ENCODE measurements at places on chromosomes 1 and 21.

- DNase-seq: no peak
These were observed 2.8 kb downstream of the ELAVL4 start for GRCh38 chr1:50111503-50111902.

DNA sequence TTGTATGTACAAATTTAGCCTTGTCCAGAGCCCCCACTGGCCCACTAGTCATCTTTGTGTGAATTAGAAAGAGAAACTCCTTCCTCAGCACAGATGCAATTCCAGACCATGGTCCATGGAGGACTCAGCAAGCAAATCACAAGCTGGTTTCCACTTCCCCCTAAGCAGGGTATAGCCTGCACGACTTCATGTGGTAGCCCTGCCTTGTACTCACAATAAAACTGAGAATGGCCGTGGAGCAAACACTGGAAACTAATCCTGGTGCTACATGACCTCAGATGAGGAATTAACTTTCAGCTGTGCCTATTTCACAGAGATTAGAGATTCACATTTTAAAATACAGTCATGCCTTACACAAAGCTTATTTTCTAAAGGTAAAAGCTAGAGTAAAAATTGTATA is 32.5 kb downstream of the KCNH1 start:
- no peak for DNase-seq

- DNase-seq: no peak
These were observed 213.7 kb downstream of the BRINP2 start for GRCh38 chr1:177384461-177384860.

GRCh38 chr1:162029157-162029556 is 5.5 kb upstream of the OLFML2B start:
- DNase-seq: no peak

DNA sequence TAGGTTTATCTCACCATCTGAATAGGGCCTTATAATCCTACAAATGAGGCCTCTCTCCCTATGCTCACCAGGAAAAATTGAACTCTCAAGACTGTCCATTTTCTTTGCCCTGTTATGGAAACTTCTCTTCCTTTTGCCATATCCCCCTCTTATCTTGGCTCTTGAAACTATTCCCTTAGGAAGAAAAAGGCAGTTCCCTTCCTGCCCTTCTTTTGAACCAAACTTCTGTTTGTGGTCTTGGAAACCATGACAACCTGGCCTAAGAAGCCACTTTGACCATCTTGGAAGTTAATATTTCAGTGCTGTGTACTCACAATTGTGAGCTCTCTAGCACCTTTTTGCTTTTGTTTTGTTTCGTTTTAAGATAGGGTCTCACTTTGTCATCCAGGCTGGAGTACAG is 40.0 kb downstream of the ATP2B4 start:
- no peak for DNase-seq

- DNase-seq: no peak
These were observed 422.7 kb downstream of the SIPA1L2 start for GRCh38 chr1:232207073-232207866.

DNA sequence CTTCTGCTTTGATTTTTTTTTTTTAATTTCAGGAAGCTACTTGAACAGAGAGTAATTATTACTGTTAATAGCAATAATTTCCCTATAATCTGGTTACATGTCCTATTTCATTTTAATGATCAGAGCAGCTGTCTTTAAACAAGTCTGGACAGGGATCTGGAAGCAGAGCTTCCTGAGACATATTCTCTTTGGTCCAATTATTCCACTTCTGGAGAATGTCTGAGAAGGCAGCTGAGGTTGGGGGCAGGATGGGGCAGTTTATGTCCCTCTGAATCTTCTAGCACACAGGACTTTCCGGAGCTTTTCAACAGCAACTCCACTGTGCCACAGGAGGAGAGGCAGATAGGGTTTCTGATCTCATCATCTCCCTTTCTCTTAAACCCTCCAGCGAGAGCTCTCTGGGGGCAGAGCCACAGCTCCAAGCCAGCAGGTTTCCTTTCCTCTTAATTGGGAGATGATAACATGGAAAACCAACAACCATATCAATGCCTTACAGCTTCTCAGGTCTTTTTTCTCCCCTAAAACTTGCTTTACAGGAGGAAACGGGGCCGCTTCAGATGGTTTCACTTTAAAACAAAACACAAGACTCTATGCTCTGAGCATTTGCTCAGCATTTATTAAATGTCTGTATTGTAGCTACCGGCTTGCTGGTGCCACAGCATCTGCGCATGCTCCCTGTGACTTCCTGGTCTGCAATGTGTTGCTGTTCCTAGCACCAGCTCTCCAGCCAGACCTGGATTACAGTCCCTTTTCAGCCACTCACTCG is 425.7 kb upstream of the USP24 start:
- DNase-seq: no peak

DNA sequence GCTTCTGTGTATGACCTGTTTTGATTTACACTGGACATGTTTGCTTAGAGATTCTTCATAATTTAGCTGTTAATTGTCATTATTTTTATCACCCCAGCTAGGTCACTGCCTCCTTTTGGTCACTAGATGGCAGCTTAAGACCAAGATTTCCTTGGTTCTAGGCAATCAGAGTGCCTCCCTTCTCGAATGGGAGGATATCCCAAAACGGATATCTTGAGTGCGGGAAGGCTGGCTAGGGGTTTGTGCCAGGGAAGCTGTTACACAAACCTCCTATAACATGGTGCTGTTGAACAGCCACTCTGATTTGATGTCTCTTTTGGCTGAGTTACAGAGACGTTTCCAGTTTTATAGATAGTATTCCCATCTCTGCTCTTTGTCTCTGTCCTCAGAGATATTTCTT is 283.5 kb downstream of the S1PR1 start:
- no peak for DNase-seq

GRCh38 chr1:91160363-91161075 is 138.7 kb upstream of the ZNF644 start:
- no peak for DNase-seq

- DNase-seq: no peak
These were observed 8.9 kb downstream of the ARHGEF19 start for GRCh38 chr1:16203550-16203949.

GRCh38 chr1:165025805-165026204 is 330.7 kb downstream of the LMX1A start:
- DNase-seq: no peak

- no peak for DNase-seq
These were observed 20.5 kb upstream of the THRAP3 start for GRCh38 chr1:36203554-36204346.

DNA sequence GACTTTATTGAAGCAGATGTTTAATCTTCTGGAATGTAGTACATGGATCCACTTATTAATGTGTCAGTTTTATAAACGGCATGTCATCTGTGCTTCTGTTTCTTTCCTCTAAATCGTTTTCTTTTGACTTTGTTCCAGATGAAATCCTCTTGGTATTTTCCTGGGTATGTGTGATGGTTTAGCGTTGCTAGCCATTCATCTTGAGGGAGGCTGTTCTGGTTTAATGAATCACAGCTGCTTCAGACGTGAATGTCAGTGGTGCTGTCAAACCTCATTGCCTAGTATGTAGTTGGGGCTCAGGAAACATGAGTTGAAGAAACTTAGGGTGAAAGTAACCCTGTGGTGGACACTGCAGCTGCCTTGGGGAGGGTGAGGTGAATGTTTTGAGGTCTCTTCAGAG is 33.2 kb downstream of the KCNK1 start:
- DNase-seq: no peak

DNA sequence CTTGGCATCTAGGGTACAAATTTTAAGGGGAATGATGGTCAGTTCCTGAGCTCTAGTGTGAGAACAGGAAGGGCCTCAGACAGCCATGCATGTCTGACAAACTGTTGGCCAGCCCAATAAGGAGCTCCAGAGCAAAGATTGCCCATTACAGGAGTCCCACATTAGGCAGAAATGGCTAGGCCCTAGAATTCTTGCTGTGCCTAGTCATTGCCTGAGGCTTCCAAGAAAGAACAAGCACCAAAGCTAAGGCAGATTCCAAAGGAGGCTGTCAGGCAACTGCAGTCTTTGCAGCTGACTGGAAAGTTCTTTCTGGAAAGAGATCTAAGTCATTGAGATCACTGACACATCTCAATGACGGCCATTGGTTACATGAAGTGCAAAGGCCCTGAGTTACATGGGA is 3.9 kb upstream of the STIL start:
- DNase-seq: no peak

GRCh38 chr21:45894450-45894825 is 87.1 kb upstream of the COL6A1 start:
- DNase-seq: no peak

- no peak for DNase-seq
These were observed 16.1 kb downstream of the NOC2L start for GRCh38 chr1:942864-943533.

DNA sequence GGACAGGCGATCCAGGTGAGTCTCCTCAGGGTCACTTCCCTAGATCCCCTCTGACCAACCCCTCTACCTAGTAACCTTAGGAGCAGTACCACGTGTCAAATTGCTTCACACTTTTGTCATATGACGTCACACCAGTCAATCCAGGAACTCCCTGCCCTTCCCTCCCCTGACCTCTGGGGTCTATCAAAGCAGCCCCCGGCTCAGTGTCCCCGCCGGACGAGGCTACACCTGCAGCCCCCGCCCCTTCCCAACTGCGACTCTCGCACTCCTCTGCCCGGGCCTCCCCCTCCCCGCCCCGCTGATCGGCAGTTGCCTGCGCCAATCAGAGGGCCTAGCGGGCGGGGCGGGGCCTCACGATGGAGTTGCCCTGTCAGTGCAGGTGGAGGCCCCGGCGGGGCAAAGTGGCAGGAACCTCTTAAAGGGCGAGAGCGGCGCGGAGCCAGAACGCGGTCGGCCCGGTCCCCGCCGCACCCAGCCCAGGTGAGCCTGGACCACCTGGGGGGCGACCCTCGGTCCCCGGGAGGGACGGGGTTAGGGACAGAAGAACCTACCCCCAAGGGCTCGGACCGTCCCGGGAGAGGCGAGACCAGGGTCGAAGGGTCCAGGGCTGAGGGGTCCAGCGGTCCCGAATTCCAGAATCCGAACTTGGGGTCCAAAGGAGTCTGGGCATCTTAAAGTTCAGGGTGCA is 27.5 kb upstream of the EPB41 start:
- DNase-seq: peak; percentile 87

DNA sequence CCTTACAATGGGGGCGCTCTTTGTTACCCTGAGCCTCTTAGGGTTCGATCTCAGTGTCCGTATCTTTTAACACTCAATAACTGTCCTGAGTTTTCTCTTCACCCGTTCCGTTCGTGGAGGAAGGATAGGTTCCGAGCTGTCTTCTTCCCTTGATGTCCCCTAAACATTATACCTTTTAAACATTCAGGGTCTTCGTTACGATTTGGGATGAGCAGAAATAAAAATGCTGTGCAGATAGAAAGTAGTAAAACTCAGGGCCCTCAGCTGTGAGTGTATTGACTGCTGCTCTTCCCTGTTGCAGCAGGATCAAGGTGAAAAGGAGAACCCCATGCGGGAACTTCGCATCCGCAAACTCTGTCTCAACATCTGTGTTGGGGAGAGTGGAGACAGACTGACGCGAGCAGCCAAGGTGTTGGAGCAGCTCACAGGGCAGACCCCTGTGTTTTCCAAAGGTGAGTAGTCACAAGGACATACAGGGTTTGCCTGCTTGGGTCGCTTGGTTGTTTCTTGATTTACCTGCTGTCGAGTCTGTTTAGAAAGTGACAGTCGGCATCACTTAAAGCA is 784 bp downstream of the RPL11 start:
- DNase-seq: no peak

- no peak for DNase-seq
These were observed at the start of gene LRRC53 for GRCh38 chr1:74512170-74512915. Gene LRRC53, minus strand, starts transcription at chr1:74512611. Its CDS starts 29,262 bp downstream, at chr1:74483349.

GRCh38 chr1:227749916-227750710 is 14.9 kb downstream of the SNAP47 start:
- no peak for DNase-seq

DNA sequence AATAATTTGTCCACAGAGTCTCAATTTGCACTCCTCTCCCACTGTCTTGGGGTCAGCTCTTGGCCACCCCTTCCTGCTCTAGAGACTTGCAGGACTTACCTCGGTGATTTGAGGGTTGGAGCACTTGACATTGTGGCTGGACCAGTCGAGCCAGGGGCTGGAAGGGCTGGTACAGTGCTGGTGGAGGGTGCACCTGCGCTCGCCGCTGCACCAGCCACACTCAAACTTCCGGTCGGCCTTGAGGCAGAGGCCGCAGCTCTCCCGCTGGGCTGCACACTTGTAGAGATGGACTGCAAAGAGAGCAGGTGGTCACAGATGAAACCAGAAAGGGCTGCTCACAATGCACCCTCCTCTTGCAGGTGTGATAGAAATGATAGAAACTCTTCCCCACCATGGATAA is 165.0 kb downstream of the PLXNA2 start:
- DNase-seq: no peak

DNA sequence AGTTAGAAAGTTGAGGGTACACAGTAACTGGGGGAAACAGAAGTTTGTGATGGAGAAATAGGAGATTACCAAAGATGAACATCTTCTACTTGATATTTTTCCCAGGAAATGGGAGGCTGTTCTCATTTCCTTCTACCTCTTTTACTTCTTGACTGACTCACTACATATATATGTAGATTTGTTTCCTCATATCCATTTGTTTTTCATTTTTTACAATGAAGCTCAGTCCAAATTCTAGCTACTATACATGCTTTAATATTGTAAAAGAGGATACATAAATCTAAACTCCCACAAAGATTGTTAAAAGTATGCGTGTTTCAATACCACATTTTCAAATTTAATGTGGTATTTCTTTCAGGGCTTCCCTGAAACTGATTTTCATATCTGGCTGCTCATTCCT is 366.6 kb upstream of the NCAM2 start:
- DNase-seq: no peak

- DNase-seq: no peak
These were observed 36.5 kb upstream of the PDE9A start for GRCh38 chr21:42616941-42617340.

DNA sequence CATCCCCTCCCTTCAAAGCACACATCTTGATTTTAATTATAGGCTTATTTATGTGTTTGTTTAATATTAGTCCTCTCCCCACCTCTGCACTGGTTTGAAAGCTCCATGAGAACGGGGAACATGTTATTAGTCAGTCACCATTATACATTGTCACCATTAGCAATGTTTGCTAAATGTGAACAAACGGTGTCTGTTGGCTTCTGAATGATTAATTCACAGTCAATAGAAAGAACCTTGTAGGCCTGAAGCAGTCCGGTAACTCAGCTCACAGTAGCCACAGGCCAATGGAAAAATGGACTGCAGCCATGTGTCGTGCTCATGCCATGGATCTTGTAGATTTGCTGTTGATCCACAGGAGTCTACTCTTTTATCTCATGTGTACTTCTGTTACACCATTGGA is 49.7 kb upstream of the NHLH2 start:
- DNase-seq: no peak

Data from activated effector memory CD4-positive, alpha-beta T cell treated with Interleukin-2 at 50 U/mL for 16 hours (primary cell).